Stimulated activated CD8-positive, alpha-beta memory T cell treated with anti-CD3 and anti-CD28 coated beads, Interleukin-4, amount 100 ng/mL, for 48 hours (primary cell): ENCODE measurements at places on chromosomes 13 and 19.

DNA sequence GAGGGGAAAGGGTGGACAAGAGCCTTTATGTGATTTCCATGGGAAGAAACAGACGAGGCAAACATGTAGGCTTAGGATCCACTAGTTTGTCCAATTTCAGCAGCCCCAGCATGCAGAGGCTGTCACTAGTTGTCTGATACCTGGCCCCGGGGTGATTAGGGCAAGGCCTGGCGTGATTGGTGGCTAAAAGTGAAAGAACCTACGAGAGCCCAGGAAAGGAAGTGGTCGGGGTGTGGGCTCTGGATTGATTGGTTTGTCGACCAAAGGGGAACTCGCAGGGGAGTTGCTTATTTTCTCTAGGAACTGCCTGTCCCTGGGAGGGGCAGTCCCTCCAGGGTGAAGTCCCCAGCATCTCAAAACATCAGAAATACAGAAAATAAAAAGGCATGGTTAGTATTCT, 64.2 kb upstream of the UQCRFS1 start:
- peak; percentile 56 for DNase-seq

DNA sequence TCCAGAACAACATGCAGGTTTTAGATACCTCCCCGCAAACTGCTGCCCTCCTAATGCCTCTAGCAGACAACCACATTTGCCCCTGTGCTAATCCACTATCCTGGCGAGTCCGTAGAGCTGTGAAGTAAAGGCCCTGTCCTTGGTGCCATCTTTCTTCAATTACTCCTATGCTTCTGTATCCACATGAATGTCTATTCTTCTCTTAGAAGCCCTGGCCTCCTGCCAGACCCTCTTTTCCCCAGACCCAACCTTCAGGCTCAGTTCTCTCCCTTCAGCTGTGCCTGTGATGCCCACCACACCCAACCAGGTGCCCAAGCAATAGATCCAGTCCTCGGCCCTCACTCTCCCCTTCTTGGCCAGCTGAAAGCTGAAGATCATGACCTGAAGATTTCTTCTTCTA, 31.1 kb upstream of the ZNF599 start:
- no peak for DNase-seq

DNA sequence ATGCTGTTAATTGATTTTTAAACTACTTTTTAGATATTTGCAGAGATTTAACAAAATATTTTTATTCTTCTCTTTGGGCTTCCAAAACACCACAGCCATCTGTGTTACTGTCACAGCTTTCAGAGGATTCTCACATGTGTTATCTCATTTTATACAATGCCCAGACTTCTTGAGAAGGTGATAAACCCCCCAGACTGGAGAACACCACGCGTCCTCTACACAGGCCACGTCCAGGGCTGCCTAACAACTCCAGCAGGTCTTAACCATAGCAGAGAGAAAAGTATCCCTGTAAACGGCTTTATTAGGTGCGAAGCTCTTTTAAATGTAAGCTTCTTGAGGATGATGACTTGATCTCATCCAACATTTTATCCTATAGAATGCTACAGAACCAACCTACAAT, 2.0 kb downstream of the GPR183 start:
- DNase-seq = no peak

DNA sequence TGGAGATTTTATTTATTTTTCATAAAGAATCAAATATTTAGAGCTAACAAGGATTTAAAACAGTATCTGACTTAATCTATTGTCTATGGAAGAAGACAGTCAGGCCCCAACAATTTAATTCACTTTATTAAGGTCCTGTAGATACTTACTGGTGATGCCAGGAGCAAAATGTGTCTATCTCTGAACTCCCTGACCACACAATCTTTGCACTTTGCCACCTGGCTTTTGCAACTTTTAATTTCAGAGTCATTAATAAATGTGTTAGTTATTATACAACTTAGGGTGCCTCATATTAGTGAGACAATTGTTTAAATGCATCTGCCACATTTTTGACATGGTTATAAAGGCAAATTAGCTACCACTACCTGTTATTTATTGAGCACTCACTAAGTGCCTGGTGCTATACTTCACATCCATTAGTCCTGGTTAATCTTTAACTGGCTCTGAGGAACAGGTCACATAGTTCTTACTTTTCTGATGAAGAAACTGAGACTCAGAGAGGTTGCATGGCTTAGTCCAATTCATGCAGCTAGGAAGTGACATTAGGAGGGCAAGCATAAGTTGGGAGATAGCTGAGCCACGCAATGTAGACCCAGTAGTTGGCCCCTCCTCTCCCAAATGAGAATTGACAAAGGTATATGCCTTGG, 297.9 kb downstream of the DCT start:
- no peak for DNase-seq

GRCh38 chr13:87798536-87798935, 127.4 kb downstream of the SLITRK5 start:
- DNase-seq = no peak

- no peak for DNase-seq
These were observed 56.8 kb upstream of the GTF3A start for GRCh38 chr13:27367570-27367969.

DNA sequence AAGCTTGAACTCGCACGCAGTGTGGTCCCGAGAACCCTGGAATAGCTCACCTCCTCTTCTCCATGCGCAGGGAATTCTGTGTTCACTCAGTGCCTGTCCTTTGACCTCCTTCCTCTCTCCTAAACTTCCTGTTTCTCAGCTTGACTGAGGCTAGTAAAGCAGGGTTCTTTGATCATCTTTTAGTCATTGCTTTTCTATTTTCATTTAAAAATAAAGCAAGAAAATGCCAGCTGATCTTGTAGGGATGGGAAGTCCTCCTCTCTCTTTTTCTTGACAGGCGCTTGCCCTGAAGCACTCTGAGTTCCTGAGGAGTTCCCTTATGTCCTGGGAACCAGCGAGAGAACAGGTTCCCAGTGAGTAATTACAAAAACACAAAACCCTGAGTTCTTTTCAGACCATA, 62.8 kb downstream of the ARHGEF7 start:
- DNase-seq = no peak

- peak; percentile 31 for DNase-seq
These were observed 2.7 kb upstream of the RUBCNL start for GRCh38 chr13:46389457-46390451.

DNA sequence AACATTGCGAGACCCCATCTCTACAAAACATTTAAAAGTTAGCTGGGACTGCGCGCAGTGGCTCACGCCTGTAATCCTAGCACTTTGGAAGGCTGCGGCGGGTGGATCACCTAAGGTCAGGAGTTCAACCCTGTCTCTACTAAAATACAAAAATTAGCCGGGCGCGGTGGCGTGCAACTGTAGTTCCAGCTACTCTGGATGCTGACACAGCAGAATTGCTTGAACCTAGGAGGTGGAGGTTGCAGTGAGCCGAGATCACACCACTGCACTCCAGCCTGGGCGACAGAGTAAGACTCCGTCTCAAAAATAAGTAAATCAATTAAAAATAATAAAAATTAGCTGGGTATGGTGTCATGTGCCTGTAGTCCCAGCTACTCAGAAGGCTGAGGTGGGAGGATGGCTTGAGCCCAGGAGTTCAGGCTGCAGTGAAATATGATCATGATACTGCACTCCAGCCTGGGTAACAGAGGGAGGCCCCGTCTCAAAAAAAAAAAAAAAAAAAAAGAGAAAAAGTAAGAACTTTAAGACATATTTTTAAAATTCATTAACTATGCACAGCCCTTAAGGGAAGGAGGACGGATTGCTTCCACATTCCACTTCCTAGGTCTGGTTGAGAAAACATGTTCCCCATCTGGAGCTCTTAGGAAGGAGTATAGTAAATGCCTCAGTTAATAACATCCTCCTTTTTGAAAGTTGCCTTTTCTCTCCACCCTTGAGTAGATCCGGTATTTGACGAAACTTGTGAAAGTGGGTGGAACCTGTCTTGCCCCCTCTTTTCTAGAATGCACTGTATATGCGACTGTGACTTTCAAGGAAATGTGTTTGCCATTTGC, 26.1 kb downstream of the EXOC3L2 start:
- no peak for DNase-seq

DNA sequence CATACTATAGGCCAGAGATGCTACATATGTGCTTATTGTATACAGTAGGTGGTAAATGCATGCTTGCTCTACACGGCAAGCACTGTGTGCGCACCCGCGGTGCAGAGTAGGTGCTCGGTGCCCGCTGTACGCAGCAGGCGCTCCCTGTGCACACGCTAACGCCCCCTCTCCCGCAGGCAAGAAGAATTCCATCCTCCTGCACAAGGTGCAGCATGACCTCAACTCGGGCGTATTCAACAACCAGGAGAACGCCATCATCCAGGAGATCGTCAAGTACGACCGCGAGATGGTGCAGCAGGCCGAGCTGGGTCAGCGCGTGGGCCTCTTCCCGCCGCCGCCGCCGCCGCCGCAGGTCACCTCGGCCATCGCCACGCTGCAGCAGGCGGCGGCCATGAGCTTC, 17.7 kb downstream of the POLRMT start:
- no peak for DNase-seq
